Adrenal gland (tissue), 19 donors: ENCODE measurements at places on chromosomes 4 and X. TPM values are rescaled to one million over a fixed set of nuclear protein-coding genes. Genes with fewer than 3 reads are reported as not detected.

DNA sequence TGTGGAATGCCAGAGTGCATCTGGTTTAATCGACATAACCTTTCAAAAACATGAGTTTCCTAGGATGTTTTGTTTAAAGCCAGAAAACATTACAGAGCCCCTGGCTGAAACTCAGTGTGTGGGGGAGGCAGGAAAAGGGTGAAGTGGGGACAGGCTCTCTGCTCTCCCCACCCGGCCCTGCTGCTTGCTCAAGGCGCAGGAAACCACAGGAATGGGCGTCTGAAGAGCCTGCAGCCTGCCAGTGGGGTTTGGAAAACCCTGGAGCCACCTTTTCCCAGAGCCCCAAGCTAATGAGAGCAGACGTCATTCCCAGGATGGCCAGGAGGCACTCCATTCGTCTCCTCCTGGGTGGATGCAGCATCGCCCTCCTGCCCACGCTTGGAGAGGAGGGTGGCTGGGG is 240.6 kb downstream of the AFAP1 start:
- DNase-seq: no peak
- no peak overlapping the region for H3K4me3 ChIP-seq
- no peaks in the 10 kb centered on the region for H3K36me3 ChIP-seq
- peaks cover 3% of the 10 kb centered on the region for H3K27me3 ChIP-seq
- H3K27ac ChIP-seq: no peak overlapping the region

- DNase-seq: no peak
- H3K4me1 ChIP-seq: no peaks in the 10 kb centered on the region
- peaks cover 8% of the 10 kb centered on the region for H3K27me3 ChIP-seq
- no peak overlapping the region for H3K27ac ChIP-seq
- H3K36me3 ChIP-seq: no peaks in the 10 kb centered on the region
Observed at GRCh38 chrX:45711231-45711630, 510.6 kb upstream of the DIPK2B start.

DNA sequence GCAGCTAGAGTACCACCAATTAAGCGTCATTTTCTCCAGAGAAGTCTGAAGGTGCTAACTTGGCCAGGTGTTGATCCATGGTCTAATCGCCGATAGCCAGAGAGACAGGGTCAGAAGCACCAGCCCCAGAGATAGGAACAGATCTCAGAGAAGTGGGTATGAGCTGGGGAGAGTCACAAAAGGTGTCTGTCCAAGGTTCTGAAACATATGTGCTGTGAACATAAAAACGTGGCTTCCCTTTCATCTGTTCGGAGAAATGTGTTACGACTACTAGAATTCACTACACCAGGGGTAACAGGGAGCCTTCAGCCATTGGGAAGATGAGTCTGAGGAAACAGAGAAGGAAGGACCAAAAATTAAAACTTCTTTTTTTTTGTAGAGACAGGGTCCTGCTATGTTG is 91.3 kb downstream of the FBXL5 start:
- no peak for DNase-seq
- H3K4me3 ChIP-seq: no peak overlapping the region
- no peaks in the 10 kb centered on the region for H3K4me1 ChIP-seq
- H3K27ac ChIP-seq: no peak overlapping the region
- peaks cover 14% of the 10 kb centered on the region for H3K36me3 ChIP-seq

DNA sequence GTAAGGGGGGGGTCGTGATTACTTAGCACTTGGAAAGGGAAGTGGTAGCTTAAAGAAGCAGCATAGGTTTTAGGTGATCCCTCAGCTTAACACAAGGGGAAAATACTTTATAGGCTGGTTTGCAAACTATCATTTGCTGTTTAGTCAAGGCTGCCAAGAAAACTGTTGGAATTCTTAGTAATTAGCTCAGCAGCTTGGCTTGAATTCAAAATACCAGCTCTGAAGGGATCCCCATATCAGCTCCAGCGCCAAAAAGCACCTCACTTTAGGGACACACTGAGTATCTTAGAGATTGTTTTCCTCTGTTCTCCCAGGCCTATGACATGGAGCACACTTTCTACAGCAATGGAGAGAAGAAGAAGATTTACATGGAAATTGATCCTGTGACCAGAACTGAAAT is 8.8 kb downstream of the TNMD start:
- DNase-seq: no peak
- H3K27ac ChIP-seq: no peak overlapping the region
- H3K27me3 ChIP-seq: peaks cover 17% of the 10 kb centered on the region
- no peaks in the 10 kb centered on the region for H3K4me1 ChIP-seq
- no peak overlapping the region for H3K4me3 ChIP-seq

DNA sequence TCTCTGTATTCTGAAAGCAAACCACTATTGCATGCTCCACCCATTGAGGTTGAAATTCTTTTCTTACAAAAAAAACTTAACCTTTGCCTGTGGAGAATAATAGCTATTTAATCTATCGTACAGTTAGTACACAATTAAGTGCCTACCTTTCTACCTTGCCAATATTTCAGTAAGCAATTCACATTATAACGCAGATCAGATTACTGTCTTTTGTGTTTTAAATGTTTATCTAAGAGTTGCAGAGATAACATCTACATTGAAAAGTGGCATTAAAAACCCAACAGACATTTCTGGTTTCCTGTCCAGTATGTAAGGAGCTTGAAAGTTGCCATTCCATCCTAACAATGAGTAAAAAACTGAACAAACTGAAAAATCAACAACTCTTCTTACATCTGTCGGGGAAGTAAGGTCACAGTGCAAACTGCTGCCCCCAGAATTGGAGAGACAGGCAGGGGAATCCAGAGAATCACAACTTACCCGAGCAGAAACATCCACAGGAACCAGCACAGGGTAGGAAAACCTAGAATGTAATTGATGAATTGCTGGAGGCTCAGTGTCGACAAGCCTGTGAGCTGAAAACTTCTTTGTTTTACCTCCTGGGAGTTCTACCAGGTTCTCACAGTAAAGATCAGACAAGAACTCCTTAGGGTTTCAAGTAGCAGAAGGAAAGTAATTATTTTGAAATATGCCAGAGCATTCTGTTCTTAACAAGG is 27.3 kb upstream of the ACSL4 start:
- H3K27me3 ChIP-seq: peaks cover 8% of the 10 kb centered on the region
- H3K36me3 ChIP-seq: no peaks in the 10 kb centered on the region
- no peak overlapping the region for H3K27ac ChIP-seq

DNA sequence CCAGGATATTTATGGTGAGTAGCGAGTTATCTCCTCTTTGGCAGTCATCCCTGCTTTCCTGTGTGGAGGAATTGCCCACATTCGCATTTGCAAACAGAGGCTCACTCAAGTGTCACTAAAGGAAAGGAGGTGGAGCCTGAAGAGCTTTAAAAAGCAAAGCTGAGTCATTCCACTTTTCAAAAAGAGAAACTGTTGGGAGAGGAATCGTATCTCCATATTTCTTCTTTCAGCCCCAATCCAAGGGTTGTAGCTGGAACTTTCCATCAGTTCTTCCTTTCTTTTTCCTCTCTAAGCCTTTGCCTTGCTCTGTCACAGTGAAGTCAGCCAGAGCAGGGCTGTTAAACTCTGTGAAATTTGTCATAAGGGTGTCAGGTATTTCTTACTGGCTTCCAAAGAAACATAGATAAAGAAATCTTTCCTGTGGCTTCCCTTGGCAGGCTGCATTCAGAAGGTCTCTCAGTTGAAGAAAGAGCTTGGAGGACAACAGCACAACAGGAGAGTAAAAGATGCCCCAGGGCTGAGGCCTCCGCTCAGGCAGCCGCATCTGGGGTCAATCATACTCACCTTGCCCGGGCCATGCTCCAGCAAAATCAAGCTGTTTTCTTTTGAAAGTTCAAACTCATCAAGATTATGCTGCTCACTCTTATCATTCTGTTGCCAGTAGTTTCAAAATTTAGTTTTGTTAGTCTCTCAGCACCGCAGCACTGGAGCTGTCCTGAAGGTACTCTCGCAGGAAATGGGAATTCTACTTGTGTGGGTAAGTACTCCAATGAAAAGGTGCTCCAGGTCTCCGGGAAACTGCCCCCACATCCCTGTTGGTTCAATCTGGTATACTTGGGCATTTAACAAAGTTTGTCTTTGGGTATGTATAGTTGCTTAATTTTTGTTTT is at the start of gene EGF:
EGF (plus strand) TSS at position 178 of the 890 bp plus-strand sequence; CDS start at position 631, 453 bp downstream.
- H3K36me3 ChIP-seq: no peaks in the 10 kb centered on the region
- no peak within 1 kb of the TSS for H3K4me3 ChIP-seq
- no peaks in the 10 kb centered on the region for H3K27me3 ChIP-seq

GRCh38 chrX:72057849-72058248 is 73.9 kb downstream of the RTL5 start:
- H3K27me3 ChIP-seq: no peaks in the 10 kb centered on the region
- no peaks in the 10 kb centered on the region for H3K4me1 ChIP-seq
- no peaks in the 10 kb centered on the region for H3K36me3 ChIP-seq
- no peak overlapping the region for H3K27ac ChIP-seq

GRCh38 chrX:19772822-19773628 is 114.4 kb downstream of the SH3KBP1 start:
- H3K36me3 ChIP-seq: no peaks in the 10 kb centered on the region
- H3K4me3 ChIP-seq: no peak overlapping the region
- no peaks in the 10 kb centered on the region for H3K4me1 ChIP-seq
- H3K27ac ChIP-seq: peak overlapping the region; percentile 35

GRCh38 chr4:94400191-94400590 is 51.6 kb upstream of the PDLIM5 start:
- H3K27me3 ChIP-seq: no peaks in the 10 kb centered on the region
- H3K27ac ChIP-seq: no peak overlapping the region
- H3K36me3 ChIP-seq: no peaks in the 10 kb centered on the region
- no peak overlapping the region for H3K4me3 ChIP-seq
- H3K4me1 ChIP-seq: no peaks in the 10 kb centered on the region

DNA sequence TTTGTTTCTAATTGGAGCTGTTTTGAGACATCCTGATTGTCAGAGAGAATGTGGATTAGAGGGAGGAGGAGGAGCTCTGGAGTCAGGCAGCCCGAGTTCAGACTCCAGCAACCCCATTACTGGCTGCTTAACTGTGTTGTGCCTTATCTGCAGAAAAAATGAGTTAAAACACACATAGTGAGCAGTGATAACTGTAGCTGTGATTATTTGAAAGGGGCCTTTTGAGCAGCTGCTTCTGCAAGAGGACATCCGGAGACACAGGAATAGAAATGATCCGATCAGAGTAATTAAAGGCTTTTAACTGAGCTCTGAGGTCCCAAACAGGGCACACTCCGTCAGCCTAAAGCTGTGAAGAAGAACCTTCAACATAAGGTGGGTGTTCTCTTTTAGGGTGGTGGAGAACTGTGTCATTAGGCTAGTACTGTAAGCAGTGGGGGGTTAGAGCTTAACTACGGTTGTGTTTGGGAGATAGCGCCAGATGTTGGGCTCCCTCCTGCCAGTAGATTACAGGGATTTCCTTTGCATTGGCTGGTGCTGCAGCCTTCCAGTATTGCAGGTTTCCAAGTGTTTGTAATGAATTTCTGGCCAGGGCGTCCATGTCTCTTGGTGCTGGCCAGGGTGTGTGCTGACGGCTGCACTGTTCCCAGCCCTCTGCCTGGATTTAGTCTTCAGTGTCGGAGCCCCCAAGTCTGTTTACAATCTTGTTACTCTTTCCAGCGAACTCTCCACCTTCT is 24.3 kb downstream of the ADD1 start:
- no peaks in the 10 kb centered on the region for H3K36me3 ChIP-seq
- H3K27me3 ChIP-seq: no peaks in the 10 kb centered on the region
- DNase-seq: no peak
- peaks cover 40% of the 10 kb centered on the region for H3K4me1 ChIP-seq

- H3K27me3 ChIP-seq: no peaks in the 10 kb centered on the region
- no peak for DNase-seq
- no peaks in the 10 kb centered on the region for H3K36me3 ChIP-seq
Observed at GRCh38 chrX:12711435-12712040, 79.7 kb upstream of the PRPS2 start.

DNA sequence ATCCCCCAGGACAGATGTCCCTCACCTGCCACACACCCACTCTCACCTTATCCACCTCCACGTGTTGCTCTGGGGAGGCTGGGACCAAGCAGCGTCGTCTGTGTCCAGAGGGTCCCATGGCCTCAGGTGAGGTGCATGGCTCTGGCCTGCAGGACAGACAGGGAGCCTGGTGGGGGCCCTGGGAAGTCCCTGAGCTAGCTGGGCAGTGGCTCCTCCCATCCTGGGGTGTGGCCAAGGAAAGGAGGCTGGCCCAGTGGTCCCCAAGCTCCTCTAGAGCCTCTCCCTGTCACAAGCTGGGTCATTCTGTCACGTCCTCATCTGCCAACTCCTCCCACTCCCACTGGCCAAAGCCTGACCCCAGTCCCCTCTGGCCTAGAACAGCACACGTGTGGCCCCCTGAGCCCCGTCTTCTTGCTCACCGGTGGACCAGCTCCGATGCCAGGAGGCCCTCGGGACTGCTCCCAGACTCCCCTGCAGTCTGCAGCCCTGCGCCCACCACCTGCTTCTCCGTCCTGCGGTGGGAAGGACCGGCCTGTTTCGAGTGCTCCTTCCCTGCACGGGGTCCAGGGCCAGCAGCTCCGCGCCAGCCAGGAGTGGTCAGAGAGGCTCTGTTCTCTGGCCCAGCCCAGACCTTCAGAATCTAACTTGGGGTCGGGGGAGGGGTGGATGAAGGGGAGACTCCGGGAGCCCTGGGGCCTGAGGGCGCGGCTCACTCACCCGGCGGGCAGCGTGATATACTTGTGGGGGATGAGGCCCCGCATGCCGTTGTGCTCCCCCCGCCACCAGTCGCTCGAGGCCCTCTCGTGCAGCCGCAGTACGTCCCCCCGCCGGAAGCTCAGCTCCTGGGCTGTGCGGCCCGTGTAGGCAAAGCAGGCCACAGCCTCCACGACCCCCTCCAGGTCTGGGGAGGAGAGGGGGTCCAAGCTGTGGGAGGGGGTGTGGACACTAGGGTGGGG is 4.8 kb downstream of the AVPR2 start:
- H3K27ac ChIP-seq: no peak overlapping the region
- no peak for DNase-seq
- H3K27me3 ChIP-seq: peaks cover 23% of the 10 kb centered on the region
- no peaks in the 10 kb centered on the region for H3K4me1 ChIP-seq
- no peaks in the 10 kb centered on the region for H3K36me3 ChIP-seq
- H3K4me3 ChIP-seq: no peak overlapping the region

DNA sequence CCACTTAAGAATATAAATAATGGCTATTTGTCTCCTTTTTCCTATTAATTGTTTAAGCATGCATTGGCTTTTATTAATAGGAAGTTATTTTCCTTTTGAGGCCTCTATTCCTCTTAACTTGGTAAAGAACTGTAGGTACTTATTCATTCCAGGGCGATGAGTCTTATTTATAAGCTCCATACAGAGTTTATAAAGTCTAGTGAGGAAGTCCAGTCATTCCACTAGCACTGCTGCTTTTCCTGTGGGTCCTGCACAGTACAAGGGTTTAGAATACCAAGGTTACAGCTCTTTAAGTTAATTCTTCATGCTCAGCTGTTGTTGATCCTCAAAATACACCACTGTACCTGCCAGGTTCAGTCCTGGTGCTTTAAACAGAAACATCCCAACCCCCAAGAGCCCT is 28.5 kb upstream of the WNK3 start:
- H3K36me3 ChIP-seq: no peaks in the 10 kb centered on the region
- no peaks in the 10 kb centered on the region for H3K4me1 ChIP-seq
- H3K27me3 ChIP-seq: no peaks in the 10 kb centered on the region
- H3K27ac ChIP-seq: no peak overlapping the region

- no peaks in the 10 kb centered on the region for H3K36me3 ChIP-seq
- DNase-seq: no peak
- no peak overlapping the region for H3K4me3 ChIP-seq
- no peak overlapping the region for H3K27ac ChIP-seq
Observed at GRCh38 chrX:30657196-30658161, 4.3 kb downstream of the GK start.

GRCh38 chrX:80765220-80765625 is 44.5 kb downstream of the BRWD3 start:
- no peak overlapping the region for H3K27ac ChIP-seq
- H3K4me1 ChIP-seq: no peaks in the 10 kb centered on the region
- no peaks in the 10 kb centered on the region for H3K27me3 ChIP-seq
- no peak overlapping the region for H3K4me3 ChIP-seq
- no peak for DNase-seq

LUZP4 gene
- total RNA-seq: not detected

OPN1MW2 gene
- not detected for total RNA-seq

EREG gene
- total RNA-seq: not detected

TMEM31 gene
- total RNA-seq: not detected

CYSLTR1 gene
- total RNA-seq: 2.9 TPM

GLRB gene
- total RNA-seq: 3.9 TPM

SULT1B1 gene
- total RNA-seq: 1.1 TPM
